Activated T-helper 9 cell treated with anti-CD3 and anti-CD28 coated beads, Interleukin-2, amount 50 U/mL, for 16 hours (primary cell): ENCODE measurements at places on chromosomes 6 and 20.

- no peak for DNase-seq
Observed at GRCh38 chr6:87925373-87926060, 122.1 kb upstream of the SPACA1 start.

DNA sequence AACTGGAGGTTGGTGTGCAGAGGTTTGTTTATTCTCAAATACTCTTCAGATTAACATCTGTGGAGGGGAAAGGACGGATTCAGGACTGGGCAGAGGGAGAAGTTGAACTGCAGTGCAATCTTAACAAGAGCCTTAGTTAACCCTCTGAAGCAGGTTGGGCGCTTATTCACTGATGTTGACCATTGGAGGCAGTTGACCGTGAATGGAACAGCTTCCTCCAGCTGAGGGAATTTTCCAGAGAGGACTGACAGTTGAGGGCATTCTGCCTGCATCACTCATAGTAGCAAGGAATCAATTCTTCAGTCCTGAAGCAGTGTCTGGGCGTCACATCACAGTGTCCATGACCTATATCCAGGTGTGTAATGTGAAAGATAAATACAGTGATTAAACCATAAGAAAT, 80.9 kb downstream of the PLCB4 start:
- no peak for DNase-seq

- DNase-seq, result no peak
Observed at GRCh38 chr20:50586531-50587232, 76.5 kb downstream of the PTPN1 start.

DNA sequence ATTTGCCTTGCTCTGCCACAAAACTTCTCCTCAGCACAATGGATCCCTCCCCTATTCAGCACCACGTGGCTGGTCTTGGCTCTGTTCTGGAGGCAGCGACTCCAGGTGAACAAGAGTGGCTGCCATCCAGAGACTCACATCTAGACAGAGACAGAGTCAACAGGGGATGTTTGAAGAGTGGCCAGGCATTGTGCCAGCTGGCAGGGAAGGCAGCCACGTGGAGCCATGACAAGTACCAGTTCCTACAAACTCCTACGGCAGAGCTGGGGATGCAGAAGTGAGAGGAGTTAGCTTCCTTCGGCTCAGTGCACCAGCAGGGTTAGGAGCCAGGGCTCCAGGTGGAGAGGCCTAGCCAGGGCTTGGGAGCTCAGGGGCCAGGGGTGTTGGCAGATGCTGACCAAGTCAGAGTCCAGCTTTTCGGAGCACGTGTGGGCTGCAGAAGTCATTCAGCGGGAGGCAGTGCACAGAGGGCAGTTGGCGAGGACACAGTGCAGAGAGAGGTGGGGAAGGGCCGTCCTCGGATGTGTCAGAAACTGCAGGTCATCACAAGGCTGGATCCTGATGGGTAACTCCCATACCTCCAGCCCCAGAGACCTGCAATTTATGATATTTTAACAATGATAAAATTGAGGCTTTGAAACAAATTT, 171.7 kb upstream of the PDE10A start:
- no peak for DNase-seq

- no peak for DNase-seq
Observed at GRCh38 chr6:146526192-146526591, 17.4 kb upstream of the RAB32 start.

- DNase-seq, result no peak
Observed at GRCh38 chr6:70672549-70672948, 4.9 kb downstream of the SMAP1 start.

DNA sequence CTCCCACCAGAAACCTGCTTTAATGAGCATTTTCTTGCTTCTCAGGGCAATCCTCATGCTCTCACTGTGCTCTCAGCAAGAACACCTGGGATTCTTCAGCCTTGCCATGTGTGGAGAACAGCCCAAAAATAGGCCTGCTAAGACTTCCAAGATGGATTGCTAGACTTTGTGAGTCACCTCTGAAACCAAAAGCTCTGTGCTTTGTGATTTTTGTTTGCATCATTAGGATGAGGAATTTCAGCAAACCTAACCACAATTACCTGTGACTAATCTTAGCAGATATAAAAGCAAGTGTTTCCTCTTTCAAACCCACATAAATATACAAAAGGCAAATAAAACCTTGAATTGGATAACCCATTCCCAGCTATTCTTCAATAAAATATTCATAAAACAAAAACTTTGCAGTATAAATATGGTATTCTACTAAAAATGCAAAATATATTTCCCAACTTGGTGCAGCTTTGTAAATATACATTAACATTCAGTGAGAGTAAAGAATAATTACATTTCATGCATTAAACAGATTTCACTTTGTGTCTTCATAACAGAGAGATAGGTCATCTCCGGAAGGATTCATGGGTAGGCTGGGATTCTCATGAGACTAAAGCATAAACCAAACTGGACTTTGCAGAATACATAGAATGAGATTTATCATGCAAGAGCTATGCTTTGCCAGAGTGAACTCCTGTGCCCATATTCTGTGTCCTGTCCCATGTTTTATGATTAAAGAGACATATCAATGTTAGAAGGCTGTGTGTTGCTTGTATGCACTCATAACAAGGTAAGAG, 33.5 kb downstream of the TPBG start:
- DNase-seq, result no peak

GRCh38 chr20:40687384-40688128, 1.5 kb downstream of the MAFB start:
- no peak for DNase-seq

DNA sequence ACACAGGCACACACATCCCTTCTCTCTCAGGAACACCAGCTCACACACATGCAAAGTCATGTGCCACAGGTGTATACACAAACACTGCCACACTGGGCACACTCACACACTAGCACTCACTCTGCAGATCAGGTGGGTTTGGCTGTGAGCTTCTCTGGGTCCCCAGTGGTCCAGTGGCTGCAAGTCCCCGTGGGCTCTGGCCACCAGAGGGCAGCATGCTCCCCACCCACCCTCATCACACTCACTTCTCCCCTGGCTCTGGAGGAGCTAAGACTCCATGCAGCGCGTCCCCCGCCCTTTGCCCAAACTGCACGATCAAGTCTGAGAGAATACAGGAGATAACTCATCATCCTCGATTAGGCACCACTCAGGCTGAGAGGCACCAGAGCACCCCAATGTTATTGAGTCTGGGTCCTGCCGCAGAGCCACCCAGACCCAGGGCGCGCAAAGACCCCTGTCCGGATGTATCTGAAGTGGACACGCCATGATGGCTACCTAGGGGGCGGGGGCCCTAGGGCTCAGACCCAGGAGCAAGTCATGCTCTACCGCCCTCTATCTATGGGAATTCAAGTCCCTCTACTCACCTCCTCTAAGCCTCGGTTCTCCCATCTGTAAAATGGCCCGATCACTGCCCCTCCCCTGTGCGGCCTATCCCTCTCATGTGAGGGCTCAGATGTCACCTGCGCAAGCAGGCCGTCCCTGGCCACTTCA, 90.5 kb downstream of the GRM4 start:
- peak; percentile 43 for DNase-seq

GRCh38 chr20:16974855-16975162, 226.7 kb downstream of the OTOR start:
- DNase-seq, result no peak

DNA sequence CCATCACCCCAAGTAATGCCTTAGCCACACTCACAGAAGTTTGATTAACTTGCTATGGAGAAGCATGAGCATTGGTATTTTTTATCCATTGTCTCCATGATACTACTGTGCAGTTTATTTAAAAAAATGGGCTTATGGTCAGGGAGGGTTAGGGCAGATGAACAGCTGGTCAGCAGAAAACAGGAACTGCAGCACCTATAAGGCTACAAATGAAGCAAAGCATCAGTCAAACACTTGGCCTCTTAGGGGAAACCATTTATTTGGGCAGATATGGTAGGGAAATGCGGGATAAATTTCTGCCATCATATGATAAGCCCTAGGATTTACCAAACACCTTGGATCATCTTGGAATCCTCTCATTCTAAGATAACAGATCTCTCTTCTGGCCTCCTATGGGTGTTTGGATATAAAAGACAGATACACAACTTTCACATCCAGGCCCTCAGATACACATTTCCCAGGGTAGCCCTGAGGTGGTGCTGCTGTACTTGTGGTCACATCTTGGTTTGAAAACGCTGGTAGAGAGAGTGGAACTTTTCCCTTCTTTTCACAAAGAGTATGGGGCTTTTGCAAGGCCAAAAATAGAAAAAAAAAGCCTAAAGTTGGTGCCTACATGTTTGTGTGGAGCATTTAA, 42.8 kb upstream of the AHI1 start:
- DNase-seq, result no peak

DNA sequence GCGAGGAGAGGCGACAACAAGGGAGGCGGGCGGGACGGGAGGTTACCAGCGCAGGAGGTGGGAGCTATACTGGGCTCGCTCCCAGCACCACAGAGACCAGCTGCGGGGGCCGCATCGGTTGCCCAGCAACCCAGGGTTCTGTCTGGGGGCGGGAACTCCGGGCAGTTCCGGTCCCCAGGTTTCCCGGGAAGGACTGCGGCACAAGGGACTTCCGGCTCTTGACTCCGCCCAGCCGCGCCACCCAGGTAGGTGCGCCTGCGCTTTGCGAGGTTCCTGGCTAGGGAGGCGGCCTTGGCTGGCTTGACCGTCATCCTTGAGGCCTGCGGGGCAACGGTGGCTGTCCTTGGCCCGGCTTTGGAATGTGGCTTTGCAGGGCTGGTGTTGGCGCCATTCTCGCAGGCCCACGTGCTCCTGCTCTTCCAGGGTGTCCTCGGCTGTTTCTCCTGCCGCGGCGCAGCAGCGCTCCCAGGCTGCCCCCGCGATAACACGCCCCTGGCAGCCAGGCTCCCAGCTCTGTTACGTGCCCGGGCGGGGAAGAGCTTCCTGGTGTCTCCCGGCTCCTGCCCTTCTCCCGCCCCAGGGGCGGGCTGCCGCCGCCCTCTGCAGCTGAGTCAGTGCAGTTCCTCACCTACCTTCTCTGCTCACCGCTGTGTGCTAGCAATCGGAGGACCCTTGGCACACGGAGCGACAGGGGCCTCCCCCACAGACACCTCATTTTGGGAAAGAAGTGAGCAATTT, at the start of gene RSPH3:
RSPH3 (minus strand) TSS at position 537 of the 738 bp plus-strand sequence. CDS start 652 bp downstream, outside the sequence.
- peak; percentile 86 for DNase-seq

DNA sequence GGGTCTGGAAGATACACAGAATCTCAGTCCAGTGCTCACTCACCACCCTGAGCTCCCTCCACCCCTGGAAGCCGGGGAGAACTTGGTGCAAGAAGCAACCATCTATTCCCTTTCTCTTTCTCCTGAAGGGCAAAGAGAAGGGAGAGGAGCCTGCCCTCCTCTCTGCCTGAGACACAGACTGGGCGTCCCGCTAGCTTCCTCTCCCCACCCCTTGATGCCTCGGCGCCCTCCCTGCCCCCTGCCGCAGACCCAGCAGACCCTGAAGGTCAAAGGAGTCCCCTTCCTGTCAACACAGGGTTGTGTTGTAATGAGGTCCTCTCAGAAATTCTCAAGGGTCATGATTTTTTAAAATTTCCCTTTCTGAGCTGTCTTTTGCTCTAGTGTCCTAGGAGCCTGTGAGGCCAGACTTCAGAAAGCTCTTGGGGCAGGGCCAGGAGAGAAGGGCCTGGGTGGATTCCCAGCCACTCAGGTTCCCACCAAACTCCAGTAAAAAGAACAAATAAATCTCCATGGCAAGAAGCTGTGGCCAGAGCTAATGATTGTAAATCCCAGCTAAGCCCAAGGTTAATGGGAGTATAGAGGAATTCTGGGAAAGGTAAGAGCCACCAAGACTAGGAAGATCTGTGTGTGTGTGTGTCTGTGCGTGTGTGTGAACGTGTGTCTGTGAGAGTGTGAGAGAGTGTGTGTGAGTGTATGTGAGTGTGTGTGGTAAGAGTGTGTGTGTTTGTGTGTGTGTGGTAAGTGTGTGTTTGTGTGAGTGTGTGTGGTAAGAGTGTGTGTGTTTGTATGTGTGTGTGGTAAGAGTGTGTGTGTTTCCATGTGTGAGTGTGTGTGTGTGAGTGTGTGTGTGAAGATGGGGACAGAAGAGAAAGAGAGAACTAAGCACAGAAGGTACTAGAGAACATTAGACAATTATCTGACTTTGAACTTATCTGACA, 1.1 kb upstream of the JPH2 start:
- no peak for DNase-seq

- DNase-seq, result no peak
Observed at GRCh38 chr6:139146317-139146726, 11.4 kb downstream of the HECA start.

- no peak for DNase-seq
Observed at GRCh38 chr6:143745166-143746133, 67.7 kb downstream of the PHACTR2 start.

DNA sequence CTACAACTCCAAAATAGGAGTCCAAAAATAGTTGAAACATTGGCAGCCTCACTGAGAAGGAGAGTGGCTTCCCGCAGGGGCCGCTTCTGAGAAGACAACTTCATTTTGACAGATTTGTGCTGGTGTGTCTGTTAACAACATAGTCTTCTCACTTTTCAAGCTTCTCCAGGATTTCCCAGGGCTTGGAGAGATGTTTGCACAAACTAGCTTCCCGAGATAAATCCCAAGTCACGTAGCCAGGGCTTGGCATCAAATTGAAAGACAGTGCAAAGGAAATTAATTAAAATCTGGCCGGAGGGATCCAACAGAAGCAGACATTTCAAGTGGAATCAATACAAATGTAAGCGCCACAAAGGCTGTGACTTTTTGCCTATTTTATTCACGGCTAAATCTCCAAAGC, 630.2 kb downstream of the DHX35 start:
- DNase-seq, result no peak

DNA sequence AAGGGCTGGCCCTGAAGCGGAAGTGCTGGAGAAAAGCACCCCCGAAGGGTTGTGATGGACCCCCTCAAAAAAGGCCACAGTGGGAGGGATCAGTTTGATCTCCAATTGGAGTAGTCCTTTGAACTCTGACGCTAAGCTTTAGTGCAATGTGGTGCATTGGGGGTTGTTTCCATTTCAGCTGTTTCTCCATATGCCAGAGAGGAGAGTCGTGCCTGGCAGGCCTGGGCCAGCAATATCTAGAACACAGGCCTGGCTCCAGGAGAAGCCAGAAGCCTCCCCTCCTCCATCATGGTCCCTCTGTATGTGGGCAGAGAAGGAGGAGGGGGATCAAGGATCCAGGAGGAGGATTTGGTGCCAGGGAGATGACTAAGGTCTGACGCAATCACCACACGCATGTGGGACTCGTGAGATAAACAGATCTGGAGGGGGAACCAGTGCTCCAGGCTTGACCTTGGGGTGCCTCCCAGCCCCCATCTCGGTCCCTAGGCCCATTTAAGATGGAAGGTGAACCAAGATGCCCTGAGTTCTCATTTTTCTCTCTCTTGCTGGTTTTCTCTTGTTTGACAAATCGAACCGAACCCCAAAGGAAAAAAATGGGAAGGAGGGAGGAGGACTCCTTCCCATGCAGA, 517.4 kb upstream of the JARID2 start:
- DNase-seq, result no peak

- DNase-seq, result peak; percentile 93
Observed at GRCh38 chr20:64062596-64063388, at the start of gene TCEA2. TCEA2 (plus strand) TSS chr20:64063198; CDS start chr20:64063313, 115 bp downstream.

- no peak for DNase-seq
Observed at GRCh38 chr6:73233048-73233447, 7.8 kb upstream of the KHDC1L start.

DNA sequence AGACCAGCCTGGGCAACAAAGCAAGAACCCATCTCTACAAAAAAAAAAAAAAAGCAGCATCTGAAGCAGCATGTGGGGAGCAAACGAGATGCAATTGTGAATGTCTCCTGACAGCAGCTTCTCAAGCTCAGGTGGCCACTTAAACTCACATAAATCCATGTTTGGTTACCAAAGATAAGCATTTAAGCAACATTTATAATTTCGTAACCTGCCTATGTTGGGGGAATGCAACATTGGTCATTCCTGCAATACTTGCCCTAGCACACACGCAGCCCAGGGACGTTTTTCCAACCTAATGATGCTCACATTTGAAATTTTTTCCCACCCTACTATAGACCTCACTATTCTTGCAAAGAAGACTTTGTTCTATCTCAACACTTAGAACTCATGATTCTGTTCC, 113.3 kb downstream of the ZFP64 start:
- no peak for DNase-seq
